Thoracic aorta (tissue), 2 donors: ENCODE measurements at places on chromosomes 12 and 14.

DNA sequence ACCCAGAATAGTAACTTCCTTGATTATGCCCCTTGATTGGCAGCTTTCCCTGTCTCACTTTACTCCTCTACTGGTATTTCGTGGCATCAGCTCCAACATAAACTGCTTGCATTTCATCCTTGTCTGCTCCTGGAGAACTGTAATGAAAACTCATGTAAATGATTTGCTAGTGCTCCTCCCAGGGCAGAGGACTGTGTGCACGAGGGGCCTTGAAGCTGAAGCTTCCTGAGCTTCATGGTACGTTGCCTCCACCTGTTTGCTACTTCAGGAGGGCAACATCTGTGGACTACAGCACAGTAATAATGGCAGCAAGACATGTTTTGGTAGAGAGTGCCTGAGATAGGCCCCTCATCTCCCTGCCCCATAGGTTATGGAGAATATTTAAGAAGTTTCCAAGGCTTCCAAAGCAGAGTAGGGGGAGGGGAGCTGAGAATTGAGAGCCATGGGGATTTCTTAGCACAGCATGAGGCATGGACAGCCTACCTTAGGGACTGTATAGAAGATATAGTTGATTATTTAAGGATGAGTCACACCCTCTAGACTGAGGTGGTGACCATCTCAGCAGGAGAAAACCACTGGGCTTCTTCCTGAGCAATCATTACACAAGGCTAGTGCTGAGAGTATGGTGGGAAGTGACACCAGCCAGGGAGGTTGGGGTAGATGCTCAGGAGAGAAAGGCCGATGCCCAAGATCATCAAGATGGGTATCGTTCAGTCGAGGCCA lies 29.5 kb downstream of the CCDC198 start:
- H3K27ac ChIP-seq, result no peak overlapping the region
- no peaks in the 10 kb centered on the region for H3K27me3 ChIP-seq

DNA sequence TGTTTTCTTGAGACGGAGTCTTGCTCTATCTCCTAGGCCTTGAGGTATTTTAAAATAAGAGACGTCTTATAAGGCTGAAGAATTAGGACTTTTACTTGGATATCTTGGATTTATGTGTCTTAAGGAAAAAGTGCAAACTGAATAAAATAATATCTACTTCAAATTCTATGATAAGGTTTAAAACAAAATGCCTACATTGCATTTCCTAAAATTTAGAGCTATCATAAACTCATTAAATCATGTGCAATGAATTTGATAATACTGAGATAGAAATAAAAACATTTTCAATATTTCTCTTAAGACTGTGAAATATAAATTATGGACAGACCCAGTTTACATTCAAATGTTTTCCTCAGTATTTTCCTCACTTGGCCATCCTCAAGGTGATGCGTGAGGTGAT lies 729.5 kb upstream of the LMO3 start:
- no peaks in the 10 kb centered on the region for H3K27me3 ChIP-seq
- no peaks in the 10 kb centered on the region for H3K4me1 ChIP-seq
- H3K36me3 ChIP-seq, result no peaks in the 10 kb centered on the region
- no peak overlapping the region for H3K27ac ChIP-seq
- DNase-seq, result no peak

DNA sequence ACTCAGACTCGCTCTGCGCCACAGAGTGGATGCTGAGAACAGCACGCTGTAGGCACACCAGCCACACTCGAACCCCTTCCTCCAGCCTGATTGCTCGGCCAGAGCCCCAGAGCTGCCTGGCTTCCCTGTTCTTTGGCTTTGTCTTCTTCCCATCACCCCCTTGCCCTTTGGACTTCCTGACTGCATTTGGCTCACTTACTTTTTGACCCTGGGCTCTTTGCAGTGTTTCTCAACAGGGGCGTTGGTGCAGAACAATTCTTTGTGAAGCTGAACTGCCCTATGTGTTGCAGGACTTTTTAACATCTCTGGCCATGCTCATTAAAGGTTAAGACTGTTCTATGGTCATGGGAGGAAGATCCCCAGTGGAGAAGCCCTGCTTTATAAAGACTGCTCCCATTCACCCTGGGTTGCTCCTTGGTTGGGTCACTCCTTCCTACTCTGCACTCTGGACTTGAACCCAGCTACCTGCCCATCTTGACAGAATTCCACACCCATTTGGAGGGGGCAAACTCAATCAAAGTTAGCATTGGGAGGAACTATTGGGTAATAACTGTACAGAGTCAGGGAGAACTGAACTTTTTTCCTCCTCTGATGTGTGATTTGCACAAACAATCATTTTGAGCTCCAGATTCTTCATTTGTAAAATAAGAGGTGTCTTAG lies 127.7 kb upstream of the PLEKHG7 start:
- H3K4me1 ChIP-seq, result no peaks in the 10 kb centered on the region
- no peaks in the 10 kb centered on the region for H3K27me3 ChIP-seq
- H3K4me3 ChIP-seq, result no peak overlapping the region
- DNase-seq, result no peak
- H3K27ac ChIP-seq, result no peak overlapping the region

GRCh38 chr12:61514016-61514415 lies 746.2 kb upstream of the USP15 start:
- no peaks in the 10 kb centered on the region for H3K36me3 ChIP-seq
- no peak for DNase-seq

GRCh38 chr12:95943330-95943842 lies at the start of gene AMDHD1:
TSS of gene AMDHD1 (plus strand) at chr12:95943331. CDS start at chr12:95943399, 68 bp downstream.
- peaks cover 7% of the 10 kb centered on the region for H3K4me1 ChIP-seq
- no peaks in the 10 kb centered on the region for H3K27me3 ChIP-seq
- H3K36me3 ChIP-seq, result no peaks in the 10 kb centered on the region

DNA sequence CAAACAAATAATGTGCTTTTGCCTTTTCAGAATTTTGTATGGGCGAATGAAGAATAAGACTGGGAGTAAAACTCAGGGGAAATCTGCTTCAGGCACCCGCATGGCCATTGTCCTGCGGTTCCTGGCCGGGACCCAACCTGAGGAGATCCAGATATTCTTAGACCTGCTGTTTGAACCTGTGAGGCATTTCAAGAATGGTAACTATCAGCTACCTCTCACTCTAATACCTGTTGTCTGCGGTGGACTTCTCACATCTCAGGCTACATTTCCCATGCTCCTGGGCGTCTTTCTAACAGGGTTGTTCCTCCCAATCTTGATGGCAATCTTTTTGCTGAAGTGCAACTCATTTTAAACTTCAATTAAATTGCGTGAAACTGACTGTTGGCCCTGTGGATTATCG lies 47.1 kb downstream of the UTP20 start:
- H3K27ac ChIP-seq, result no peak overlapping the region
- peaks cover 15% of the 10 kb centered on the region for H3K36me3 ChIP-seq

GRCh38 chr12:59396519-59396918 lies 199.3 kb upstream of the SLC16A7 start:
- no peaks in the 10 kb centered on the region for H3K27me3 ChIP-seq
- no peak overlapping the region for H3K4me3 ChIP-seq
- H3K27ac ChIP-seq, result no peak overlapping the region
- no peaks in the 10 kb centered on the region for H3K4me1 ChIP-seq
- no peaks in the 10 kb centered on the region for H3K36me3 ChIP-seq

DNA sequence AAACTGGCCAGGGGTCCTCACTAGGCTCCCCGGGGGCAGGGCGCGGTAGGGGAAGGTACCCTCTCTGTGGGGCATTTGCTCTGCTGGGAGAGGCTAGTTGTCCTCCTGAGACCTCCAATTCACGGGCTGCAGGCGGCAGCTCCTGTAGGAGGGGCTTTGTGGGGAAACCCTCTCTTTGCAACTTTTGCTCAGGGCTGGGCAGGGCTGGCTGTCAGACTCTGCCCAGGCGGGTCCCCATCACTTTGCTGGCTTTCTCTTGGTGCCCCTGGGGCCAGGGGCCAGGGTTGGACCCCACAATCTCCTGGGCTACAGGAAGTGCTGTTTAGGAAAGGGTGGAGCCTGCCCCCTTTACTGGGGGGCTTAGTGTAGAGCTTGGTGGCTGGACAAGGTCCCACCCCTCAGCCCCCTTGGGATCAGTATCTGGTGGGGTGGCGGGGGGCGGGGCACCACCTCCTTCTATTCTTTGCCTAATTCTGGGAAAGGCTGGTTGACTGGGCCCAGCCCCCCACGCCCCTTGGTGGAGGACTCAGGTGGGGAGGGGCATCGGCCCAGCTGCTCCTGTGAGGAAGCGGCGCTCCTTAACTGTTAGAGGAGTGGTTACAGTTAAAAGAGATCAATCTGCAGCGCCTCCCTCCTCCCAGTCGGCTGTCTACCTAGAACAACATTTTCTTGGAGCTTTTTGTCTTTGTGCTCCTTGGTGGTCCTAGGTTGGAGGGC lies 918.7 kb downstream of the AACS start:
- no peak overlapping the region for H3K27ac ChIP-seq
- peak overlapping the region; percentile 69 for H3K4me3 ChIP-seq
- no peaks in the 10 kb centered on the region for H3K4me1 ChIP-seq
- no peaks in the 10 kb centered on the region for H3K36me3 ChIP-seq

DNA sequence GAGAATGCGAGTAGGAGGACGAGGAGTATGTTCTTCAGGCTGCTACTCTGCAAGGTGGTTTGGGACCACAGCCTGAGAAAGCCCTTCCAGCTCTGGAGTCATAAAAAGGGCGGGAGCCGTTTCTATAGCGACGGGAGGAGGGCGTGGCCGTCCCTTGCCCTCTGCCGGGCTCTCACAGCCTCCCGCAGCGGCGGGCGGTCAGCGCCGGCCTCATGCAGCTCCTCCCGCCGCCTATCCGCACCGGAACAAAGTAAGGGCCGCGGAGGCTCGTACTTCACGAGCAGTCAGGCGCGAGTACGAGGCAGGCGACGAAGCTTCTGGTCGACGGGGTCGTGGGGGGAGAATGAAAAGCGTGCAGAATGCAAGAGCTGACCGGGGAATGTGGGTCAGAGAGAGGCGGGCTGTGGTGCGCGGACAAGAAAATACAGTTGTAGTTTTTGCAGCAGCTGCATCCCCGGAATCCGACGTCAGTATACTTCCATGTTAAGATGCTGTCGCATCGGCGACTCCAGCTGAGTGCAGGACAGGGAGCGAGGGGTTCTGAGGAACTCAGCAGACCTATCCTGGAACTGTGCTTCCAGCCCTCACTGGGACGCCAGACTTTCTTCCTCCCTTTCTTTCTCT lies at the start of gene DYRK4:
Gene DYRK4 (plus strand): TSS at position 175 of the 624 bp plus-strand sequence. CDS start 38 bp downstream, at position 213.
- no peaks in the 10 kb centered on the region for H3K27me3 ChIP-seq
- no peak within 1 kb of the TSS for H3K27ac ChIP-seq
- H3K4me3 ChIP-seq, result peak within 1 kb of the TSS; percentile 64

DNA sequence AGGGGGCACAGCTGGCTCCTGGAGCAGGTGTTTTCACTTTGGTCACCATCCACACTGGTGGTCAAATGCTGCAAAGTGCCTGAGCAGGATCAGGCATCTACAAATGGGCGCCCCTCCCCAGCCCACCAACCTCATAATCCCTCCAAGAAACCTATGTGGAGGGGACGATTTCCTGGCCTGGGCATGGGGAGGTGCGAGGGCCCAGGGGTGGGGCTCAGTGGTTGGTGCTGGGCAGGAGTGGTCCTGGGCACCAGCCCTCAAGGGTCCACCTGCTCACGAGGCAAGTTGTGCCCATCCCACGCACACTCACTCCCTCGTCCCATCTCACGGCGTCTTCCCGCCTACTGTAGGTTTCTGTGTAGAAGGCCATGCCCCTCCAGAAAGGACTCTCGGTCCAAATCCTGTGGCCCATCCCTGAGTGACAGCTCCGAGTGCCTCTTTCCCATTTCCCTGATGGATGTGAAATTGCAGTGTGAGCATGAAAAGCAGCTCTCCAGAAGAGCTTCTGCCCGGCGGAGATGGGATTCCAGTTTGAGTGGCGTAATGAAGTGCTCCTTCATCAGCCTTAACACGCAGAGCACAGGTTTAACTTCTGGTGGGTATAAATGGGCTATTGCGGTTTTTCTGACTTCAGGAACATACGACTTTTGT lies 36.9 kb downstream of the SLC15A4 start:
- H3K27me3 ChIP-seq, result no peaks in the 10 kb centered on the region
- H3K27ac ChIP-seq, result no peak overlapping the region
- no peaks in the 10 kb centered on the region for H3K36me3 ChIP-seq
- H3K4me1 ChIP-seq, result no peaks in the 10 kb centered on the region
- no peak overlapping the region for H3K4me3 ChIP-seq

DNA sequence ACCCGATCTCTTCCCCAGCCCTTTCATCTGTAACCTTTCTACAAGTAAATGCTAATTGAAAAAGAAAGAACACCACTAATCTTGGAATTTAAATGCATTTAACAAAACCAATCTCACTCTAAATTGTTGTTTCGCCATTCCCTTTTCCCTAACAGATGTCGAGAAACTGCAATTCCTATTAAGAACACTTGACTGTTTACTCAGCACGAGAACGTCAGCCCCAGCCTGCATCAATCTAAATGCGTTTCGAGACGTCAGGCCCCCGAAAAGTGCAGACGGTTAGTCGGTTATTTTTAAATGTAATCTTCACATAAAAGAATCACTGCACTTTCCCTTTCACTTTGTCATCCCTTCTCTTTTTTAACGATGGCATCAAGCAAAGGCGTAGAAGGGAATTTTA lies 837.6 kb downstream of the VRK1 start:
- no peaks in the 10 kb centered on the region for H3K36me3 ChIP-seq
- no peak for DNase-seq
- H3K4me1 ChIP-seq, result no peaks in the 10 kb centered on the region
- no peaks in the 10 kb centered on the region for H3K27me3 ChIP-seq

- DNase-seq, result no peak
- H3K4me3 ChIP-seq, result no peak overlapping the region
Observed at GRCh38 chr12:81339071-81339470, 261.2 kb downstream of the ACSS3 start.

DNA sequence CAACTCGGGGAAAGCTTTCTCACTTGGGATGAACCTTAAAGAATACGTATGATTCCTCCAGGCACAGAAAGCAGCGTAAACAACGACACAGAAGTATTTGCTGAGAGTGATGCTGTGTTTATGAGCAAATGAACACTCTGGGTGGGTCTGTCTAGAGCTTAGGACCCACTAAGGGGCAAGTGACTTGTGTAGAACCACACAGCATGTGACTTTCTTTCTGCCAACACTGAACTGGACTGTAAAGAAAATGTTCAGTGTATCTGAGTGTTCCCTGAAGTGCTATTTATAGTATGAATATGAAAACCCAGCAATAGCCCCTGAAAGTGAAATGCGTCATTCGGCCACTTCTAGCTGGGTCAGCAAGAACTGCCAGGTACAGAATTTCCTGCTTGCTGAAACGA lies 78.5 kb downstream of the ST8SIA1 start:
- no peak overlapping the region for H3K27ac ChIP-seq
- H3K36me3 ChIP-seq, result no peaks in the 10 kb centered on the region
- no peak for DNase-seq
- no peaks in the 10 kb centered on the region for H3K4me1 ChIP-seq
- no peaks in the 10 kb centered on the region for H3K27me3 ChIP-seq

- no peaks in the 10 kb centered on the region for H3K4me1 ChIP-seq
- no peak overlapping the region for H3K4me3 ChIP-seq
- no peaks in the 10 kb centered on the region for H3K27me3 ChIP-seq
- DNase-seq, result no peak
- no peak overlapping the region for H3K27ac ChIP-seq
- H3K36me3 ChIP-seq, result peaks cover 4% of the 10 kb centered on the region
Observed at GRCh38 chr12:13208533-13209435, 12.3 kb downstream of the EMP1 start.

DNA sequence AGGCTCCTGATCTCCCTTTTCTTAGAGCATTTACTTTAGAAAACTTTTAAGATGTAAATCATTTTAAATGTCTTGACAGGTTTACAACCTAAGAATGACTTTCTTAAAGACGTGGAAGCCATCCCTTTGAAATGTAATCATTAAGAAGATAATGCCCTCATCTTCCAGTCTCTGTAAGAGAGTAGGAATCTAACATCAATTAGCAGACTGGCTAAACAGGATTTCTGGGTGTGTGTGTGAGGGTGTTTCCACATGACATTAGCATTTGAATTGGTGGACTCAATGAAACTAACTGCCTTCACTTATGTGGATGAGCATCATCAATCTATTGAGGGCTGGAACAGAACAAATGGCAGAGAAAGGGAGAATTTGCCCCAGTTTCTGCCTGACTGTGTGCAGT lies 329.5 kb downstream of the RPL10L start:
- no peaks in the 10 kb centered on the region for H3K4me1 ChIP-seq
- DNase-seq, result no peak
- H3K27me3 ChIP-seq, result no peaks in the 10 kb centered on the region
- H3K36me3 ChIP-seq, result no peaks in the 10 kb centered on the region
- no peak overlapping the region for H3K27ac ChIP-seq
- H3K4me3 ChIP-seq, result no peak overlapping the region
